ENCODE measurements at places on chromosomes 2 and 18. TPM values are rescaled to one million over a fixed set of nuclear protein-coding genes. Genes with fewer than 3 reads are reported as not detected.

GRCh38 chr2:172098650-172099471, 3.8 kb downstream of the DLX2 start:
- DNase-seq, result no peak
- H3K27ac ChIP-seq, result no peak overlapping the region
- H3K27me3 ChIP-seq, result peaks cover 69% of the 10 kb centered on the region
- no peak overlapping the region for H3K4me3 ChIP-seq
- no peaks in the 10 kb centered on the region for H3K36me3 ChIP-seq

The SLC30A3 gene
- total RNA-seq, result not detected

DNA sequence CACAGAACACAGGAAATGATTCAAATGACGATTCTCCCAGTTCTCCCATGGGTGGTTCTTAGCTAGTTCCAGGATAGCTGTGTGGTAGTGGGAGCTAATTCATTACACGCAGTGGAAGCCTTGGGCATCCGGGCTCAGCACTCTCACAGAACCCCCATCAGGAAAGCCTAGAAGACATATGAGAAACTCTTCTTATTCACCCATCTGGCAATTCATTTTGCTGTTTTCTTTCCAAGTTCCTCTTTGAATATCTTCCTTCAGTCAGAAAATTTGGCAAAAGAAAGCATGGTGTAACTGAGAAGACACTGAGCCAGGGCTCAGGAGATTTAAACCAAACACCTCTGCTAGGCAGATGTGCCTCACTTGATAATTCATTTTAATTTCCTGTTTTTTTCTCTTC, 85.2 kb upstream of the FN1 start:
- no peak overlapping the region for H3K4me3 ChIP-seq
- no peaks in the 10 kb centered on the region for H3K4me1 ChIP-seq
- no peaks in the 10 kb centered on the region for H3K27me3 ChIP-seq
- no peaks in the 10 kb centered on the region for H3K36me3 ChIP-seq

The SERPINE2 gene
- total RNA-seq, result 158 TPM

DNA sequence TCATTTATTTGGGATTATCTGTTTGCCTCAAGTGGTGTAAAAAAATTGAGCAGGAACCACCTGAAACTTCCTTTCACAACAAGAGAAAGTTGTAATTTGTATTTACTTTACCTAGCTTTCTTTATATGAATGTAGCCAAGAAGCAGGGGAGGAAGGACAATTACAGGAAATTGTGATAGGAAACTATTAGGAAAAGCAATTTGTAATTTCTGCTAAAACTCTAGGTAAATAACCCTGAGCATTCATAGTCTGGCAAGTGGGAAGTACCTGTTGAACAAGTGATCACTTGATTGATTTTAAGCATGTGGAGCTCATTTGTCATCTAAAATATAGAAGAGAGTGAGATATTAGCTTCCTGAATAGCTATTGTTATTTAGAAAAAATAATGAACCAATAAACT, 5.0 kb downstream of the TFPI start:
- no peak for DNase-seq
- H3K27ac ChIP-seq, result no peak overlapping the region
- H3K4me3 ChIP-seq, result no peak overlapping the region

- no peaks in the 10 kb centered on the region for H3K4me1 ChIP-seq
- no peak overlapping the region for H3K4me3 ChIP-seq
- DNase-seq, result no peak
- no peaks in the 10 kb centered on the region for H3K27me3 ChIP-seq
Observed at GRCh38 chr18:70310560-70311320, 21.9 kb downstream of the SOCS6 start.

- H3K27me3 ChIP-seq, result no peaks in the 10 kb centered on the region
- H3K4me3 ChIP-seq, result peak overlapping the region; percentile 60
- no peaks in the 10 kb centered on the region for H3K4me1 ChIP-seq
- H3K27ac ChIP-seq, result peak overlapping the region; percentile 93
- peak; percentile 22 for DNase-seq
- H3K36me3 ChIP-seq, result no peaks in the 10 kb centered on the region
Observed at GRCh38 chr2:226791056-226791486, 8.5 kb downstream of the IRS1 start.

The INHA gene
- 0.96 TPM for total RNA-seq

DNA sequence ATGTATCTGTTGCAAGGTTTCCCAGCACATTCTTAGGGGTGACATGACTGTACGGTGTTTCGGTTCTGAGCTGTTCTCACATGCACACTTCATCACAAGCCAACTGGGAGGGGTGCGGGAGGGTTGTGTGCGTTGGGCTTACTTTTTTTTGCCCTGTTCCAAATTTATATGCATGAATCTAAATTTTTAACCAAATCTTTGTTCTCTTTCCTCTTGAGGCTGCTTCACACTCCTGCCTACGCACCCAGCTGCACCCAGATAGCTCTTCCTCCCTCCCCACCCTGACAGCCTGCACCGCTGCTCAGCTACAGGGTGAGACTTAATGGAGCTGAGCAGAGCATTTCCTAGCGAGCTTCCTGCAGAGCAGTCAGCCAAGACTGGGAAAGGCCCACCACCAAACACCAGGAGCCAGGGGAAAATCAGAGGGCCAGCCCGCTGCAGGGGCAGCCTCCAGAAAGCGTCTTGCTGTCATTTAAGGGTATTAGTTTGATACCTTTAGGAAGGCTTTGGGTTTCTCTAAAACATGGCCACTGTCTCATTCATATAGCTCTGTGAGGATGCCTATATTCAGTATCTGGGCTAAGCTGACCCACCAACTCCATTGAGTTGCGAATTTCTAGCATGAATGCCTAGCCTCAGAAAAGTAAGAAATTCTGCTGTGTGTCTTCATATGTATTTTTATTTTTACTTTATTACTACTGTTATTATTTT, 84.5 kb downstream of the POU3F3 start:
- H3K4me3 ChIP-seq, result no peak overlapping the region
- no peaks in the 10 kb centered on the region for H3K36me3 ChIP-seq
- no peak overlapping the region for H3K27ac ChIP-seq
- no peaks in the 10 kb centered on the region for H3K27me3 ChIP-seq
- no peak for DNase-seq
- H3K4me1 ChIP-seq, result no peaks in the 10 kb centered on the region

All from prostate gland (tissue), 2 donors.